ENCODE measurements at places on chromosomes 11 and 22.

DNA sequence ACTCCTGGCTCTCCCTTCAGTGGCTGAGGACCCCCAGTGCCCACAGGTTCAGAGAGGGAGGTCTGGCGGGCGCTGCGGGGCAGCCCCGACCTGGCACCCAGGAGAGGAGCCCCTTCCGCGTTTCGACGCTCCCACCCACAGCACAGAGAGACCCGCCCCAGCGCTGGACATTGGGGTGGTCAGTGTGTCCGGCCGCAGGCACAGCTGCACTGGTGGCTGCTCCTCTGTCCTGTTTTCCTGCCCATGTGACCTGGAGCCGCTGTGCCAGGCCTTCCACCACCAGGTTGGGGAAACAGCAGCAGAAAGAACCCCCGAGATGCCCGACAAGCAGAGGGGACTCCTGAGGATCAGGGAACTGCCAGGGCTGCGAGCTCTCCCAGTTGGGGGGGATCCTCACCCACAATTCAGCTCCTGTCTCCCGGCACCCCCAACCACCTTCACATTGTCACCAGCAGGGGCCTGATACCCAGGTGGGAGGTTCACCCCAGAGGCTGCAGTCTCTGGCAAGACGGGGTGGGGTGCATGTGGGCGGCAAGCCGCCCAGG, 13.6 kb downstream of the KRTAP5-5 start:
- DNase-seq, result no peak

DNA sequence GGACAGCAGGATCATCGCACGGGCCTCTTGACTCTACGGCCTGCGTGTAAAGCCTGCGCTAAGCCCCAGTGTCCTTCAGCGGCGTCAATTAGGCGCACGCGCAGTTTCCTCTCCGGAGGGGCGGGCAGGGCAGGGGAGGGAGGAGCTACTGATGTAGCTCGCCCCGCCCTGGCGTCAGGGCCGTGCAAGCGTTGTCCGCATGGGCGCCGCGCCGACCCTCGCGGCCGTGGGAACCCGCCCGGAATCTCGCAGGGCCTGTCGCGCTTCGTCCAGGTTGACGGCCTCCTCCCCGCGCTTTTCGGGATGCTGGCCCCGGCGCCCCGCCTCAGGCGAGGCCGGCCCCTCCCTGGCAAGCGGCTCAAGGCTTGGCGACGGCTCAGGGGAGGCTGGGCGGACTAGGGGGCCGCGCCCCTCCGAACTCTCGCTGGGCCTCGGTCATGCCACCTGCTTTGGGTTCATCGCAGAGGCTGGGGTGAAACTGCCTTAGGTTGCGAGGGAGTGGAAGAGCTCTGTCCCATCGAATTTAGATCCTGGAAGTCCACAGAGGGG, 61.1 kb downstream of the ST3GAL4 start:
- DNase-seq, result peak; percentile 81

DNA sequence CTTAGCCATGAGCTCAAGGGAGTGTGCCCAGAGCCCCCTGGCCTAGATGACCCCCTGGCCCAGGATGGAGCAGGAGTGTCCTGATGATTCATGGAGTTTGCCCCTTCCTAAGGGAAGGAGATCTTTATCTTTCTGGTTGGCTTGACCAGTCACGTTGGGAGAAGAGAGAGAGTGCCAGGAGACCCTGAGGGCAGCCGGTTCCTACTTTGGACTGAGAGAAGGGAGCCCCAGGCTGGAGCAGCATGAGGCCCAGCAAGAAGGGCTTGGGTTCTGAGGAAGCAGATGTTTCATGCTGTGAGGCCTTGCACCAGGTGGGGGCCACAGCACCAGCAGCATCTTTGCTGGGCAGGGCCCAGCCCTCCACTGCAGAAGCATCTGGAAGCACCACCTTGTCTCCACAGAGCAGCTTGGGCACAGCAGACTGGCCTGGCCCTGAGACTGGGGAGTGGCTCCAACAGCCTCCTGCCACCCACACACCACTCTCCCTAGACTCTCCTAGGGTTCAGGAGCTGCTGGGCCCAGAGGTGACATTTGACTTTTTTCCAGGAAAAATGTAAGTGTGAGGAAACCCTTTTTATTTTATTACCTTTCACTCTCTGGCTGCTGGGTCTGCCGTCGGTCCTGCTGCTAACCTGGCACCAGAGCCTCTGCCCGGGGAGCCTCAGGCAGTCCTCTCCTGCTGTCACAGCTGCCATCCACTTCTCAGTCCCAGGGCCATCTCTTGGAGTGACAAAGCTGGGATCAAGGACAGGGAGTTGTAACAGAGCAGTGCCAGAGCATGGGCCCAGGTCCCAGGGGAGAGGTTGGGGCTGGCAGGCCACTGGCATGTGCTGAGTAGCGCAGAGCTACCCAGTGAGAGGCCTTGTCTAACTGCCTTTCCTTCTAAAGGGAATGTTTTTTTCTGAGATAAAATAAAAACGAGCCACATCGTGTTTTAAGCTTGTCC, 14.3 kb downstream of the ADORA2A start:
- DNase-seq, result no peak

DNA sequence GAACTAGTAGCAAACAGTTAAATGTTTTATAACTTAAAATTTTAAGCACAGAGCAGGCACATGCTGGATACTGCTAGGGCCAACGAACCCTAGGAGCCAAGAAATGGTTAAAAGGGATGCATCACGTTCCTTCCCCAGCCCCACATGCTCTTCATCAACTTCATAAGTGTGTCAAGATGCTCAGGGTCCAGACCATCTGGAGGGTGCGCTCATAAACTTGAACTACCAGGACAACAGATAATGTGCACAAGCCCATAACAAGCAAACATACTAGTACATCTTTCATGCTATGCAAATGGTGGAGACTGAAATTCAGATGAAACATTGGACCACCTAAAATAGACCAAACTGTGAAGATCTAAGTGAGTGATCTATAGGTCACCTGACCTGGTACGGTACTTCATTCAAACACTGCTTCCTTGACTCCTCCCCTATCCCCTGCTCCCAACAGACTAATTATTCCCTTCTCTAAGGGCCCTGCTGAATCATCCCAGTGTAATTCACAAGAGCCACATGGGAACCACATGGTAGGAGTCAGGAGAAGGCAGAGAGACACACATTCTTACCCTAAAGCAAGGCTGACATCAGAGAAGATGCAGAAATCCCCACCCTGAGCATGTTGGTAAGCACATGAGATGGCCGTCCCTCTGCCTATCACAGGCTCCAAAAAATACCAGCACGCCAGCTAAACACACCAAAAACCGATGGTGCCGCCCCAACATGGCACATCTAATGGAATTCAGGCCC, 83.9 kb downstream of the ETS1 start:
- DNase-seq, result peak; percentile 98

- no peak for DNase-seq
Observed at GRCh38 chr22:36395055-36395849, 7.5 kb upstream of the MYH9 start.

Measured in fibroblast of skin of right quadriceps (primary cell).